ENCODE measurements at places on chromosomes 7 and 10. TPM values are rescaled to one million over a fixed set of nuclear protein-coding genes. Genes with fewer than 3 reads are reported as not detected.
A peak's percentile ranks its signal among the peaks of the same experiment; 100 is the strongest.

The GPR37 gene
- 9.8 TPM for total RNA-seq

The ERLIN1 gene
- 26.4 TPM for total RNA-seq

The PGAM2 gene
- 0.70 TPM for total RNA-seq

The HK1 gene
- 95.0 TPM for total RNA-seq

The WNT8B gene
- not detected for total RNA-seq

DNA sequence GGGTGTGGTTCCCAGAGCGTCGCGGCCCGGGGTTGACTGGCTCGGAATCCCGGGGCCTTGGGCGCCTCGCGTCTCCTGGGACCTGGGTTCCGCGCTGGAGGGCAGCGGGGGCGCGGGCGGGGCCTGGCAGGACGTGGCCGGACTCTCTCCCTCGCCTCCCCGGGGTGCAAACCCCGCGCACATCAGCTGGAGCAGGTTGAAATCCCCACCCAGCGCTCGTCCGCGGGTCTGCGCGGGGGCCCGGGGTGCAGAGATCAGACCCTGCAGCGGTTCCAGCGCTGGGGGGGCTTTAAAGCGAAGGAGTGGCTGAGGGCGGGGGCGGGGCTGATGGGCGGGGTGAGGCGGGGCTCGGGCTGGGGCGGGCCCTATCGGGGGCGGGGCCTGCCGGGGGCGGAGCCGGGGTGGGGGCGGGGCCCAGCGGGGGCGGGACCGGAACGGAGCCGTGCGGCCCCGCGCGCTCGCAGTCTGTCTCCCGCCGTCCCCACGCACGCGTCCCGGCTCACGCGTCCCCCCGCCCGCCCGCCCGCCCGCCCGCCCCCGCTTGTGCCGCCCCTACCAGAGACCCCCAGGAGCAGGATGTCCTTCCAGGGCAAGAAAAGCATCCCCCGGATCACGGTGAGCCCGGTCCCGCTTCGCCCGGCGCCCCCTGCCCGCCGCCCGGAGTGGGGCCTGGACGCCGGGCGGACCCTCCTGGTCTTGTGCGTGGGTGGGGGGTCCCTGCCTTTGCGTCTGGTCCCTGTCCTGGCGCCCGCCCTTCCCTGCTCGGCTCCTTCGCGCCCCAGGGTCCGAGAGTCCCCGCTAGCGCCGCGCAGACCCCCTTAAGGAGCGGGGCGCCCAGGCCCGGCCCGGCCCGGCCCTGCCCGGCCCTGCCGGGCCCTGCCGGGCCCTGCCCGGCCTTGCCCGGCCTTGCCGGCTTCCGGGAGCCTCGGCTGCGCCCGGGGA lies at the start of gene DPYSL4:
DPYSL4 (plus strand) TSS at position 461 of the 942 bp plus-strand sequence; CDS start at position 577, 116 bp downstream.
- no peak for DNase-seq

- no peak for DNase-seq
Observed at GRCh38 chr10:22367471-22367870, 22.2 kb downstream of the SPAG6 start.

DNA sequence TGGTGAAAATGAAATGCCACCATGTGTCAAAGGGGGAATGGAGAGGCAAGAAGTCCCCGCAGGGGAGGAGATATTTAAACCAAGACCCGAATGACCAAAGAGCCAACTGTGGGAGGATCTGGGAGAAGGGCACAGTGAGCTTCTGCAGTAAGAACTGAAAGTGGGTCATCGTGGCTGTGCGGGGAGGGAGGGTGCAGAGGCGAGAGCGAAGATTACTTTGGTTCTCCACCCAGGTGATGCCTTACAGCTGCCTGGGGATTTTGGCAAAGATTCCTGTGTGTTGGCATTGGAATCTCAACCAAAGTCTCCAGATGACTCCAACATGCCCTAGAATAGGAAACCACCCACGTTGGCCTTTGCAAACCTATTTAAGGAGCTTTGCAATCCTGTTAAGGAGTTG lies 44.2 kb upstream of the ADAM12 start:
- DNase-seq = no peak

DNA sequence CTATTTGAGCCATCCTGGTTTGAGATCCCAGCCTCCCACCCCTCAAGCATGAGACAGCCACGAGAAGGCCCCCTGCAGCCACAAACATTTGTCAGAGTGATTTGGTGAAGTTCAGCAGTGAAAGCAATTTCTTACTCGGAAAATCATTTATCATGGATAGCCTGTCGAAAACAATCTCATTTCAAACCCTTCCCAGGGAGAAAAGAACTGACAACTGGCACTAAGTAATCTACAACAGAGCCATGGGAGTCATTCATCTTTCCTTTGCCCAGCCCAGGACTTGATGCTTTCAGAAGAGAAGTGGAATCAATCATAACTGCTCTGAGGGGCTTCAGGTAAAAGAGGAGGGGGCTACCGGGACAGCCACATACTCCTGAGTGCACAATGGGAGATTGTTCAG lies 411.2 kb downstream of the KCNMA1 start:
- no peak for DNase-seq

DNA sequence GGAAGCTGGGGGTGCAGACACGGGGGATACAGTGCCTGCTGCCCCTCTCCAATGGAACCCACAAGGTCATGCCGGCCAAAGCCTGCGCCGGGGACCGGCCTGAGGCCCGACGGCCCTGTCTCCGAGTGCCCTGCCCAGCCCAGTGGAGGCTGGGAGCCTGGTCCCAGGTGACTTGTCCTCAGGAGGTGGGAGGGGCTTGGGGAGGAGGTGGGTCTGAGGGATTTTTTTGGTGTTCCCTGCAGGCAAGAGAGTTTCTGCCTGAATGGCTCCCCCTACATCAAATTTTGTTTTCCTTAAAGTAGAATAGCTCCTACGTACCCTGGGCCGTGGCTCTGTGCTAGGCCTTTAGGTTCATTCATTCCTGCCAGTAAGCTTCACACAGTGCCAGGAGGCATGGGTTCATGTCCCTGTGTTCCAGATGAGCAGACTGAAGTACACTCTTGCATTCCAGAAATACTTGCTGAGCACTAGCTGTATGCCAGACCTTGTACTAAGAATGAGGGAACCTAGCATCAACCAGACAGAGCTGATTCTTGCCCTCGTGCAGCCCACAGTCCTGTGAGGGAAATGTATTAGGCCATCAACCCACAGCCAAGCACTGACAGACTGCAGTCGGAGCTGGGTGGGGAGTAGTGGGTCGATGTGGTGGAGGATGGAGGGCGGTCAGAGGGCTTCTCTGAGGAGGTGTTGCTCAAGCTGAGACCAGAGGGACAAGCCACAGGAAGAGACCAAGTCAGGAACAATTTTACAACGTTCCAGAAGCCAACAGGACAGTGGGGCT lies 31.1 kb downstream of the TBATA start:
- DNase-seq = peak; percentile 69

DNA sequence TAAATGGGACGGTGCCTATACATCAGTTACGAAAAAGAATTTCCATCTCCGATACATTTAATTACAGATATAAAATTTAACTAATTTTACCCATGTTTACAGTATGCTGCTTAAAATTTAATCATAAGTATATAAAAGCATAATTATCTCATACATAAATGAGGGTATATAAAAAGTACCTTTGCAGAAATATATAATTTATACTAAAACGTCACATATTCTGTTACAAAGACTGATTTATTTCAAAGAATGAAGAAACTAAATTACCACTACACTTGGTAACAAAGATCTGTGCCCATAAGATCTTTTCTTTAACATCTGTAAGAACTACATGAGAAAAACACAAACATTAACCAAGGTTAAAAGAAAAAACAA lies 2.8 kb downstream of the DOCK4 start:
- DNase-seq = no peak

DNA sequence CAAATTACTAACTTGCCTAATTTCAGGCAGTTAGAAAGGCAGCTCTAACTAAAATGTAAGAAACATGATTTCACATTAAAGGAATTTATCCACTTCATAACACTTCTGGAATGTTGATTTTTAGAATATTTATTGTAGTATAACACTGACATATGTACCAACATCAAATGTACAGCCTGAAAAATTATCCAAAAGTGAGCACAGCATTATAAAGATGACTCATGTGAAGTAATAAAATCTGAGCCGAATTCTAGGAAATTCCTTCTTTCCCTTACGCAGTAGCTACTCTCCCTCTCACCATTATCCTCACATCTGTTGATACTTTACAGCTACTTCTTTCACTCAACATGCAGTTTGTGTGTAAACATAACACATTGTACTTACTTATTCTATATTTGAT lies 610.6 kb downstream of the ZWINT start:
- no peak for DNase-seq

DNA sequence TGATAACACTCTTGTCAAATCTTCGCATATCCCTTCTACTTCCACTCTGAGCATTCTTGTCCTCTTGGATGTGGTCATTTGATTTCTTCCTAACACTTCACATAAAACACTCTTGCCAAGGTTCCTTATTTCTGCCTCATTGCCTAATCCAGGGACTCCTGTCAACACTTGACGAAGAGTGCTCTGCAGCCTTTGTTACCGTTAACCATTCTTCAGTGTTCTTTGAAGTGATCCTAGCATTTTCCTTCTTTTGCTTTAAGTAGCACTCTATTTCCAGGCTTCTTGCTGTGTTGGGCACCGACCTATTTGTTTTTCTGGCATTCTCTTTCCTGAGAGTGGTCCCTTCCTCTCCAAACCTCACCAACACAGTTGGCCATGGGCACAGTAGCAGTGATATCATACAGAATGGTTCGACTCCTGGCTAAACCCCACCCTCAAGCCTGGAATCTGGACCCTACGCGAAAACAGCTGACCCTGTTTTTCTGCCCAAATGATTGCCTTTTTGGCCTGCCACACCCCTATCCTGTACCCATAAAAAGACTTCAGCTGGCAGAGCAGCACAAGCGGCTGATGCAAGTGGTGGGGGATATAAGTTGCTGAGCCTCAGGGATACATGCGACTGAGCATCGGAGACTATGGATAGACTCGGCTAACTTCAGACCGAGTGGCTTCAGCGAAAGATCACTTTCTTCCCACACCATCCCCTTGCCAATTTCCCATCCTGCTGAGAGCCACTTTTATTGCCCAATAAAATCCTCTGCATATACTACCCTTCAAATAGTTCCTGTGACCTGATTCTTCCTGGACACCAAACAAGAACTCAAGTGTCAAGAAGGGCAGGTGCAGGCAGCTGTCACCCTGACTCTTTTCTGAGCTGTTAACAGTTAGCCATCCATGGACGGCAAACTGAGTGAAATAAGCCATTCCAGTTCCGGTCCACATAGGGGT lies 820.6 kb downstream of the CCSER2 start:
- no peak for DNase-seq

DNA sequence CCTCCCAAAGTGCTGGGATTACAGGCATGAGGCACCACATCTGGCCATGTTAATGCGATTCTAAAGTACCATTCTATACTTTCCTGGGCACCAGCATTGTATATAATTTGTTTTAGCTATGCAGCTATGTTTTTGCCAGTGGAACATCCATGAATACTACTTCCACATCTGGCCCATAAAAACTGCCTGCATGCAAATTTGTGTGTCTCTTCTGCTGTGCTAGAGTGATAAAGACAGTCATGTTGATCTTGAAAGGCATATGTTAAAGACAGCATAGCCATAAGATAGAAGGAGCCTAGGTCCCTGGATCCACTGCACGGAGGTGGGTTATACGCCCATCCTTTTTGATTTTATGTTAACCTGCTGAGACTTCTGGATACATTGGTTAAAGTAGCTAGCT lies 52.3 kb downstream of the HACD1 start:
- DNase-seq = no peak

- DNase-seq = peak; percentile 25
Observed at GRCh38 chr7:132536654-132537395, 39.4 kb downstream of the PLXNA4 start.

- DNase-seq = peak; percentile 41
Observed at GRCh38 chr10:84822931-84823630, 494.7 kb downstream of the CCSER2 start.

- DNase-seq = no peak
Observed at GRCh38 chr10:128217136-128217535, 90.9 kb upstream of the MKI67 start.

- DNase-seq = no peak
Observed at GRCh38 chr10:100969187-100970075, at the start of gene SEMA4G. Gene SEMA4G (plus strand): TSS chr10:100969504. CDS start chr10:100972913, 3,409 bp downstream.

DNA sequence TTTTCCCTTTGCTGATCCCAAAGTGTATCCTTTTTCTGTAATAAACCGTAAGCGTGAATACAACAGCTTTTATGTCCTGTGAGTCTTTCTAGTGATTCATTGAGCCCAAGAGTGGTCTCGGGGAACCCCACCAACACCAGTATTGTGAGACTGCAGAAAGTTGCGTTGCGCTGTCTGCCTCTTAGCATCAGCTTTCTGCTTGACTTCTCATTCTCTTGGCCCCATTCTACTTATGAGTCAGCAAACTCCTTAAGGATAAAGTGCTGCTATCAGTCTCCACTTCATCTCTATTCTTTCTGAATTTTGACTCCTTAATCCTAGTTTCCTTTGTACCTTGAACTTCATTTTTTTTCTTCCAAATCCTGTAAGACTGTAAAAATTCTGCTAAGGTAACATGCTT lies 184.3 kb upstream of the MBL2 start:
- DNase-seq = peak; percentile 8

GRCh38 chr7:23715099-23715498 lies 5.1 kb downstream of the STK31 start:
- no peak for DNase-seq

GRCh38 chr7:92708111-92709042 lies 118.2 kb upstream of the FAM133B start:
- no peak for DNase-seq

DNA sequence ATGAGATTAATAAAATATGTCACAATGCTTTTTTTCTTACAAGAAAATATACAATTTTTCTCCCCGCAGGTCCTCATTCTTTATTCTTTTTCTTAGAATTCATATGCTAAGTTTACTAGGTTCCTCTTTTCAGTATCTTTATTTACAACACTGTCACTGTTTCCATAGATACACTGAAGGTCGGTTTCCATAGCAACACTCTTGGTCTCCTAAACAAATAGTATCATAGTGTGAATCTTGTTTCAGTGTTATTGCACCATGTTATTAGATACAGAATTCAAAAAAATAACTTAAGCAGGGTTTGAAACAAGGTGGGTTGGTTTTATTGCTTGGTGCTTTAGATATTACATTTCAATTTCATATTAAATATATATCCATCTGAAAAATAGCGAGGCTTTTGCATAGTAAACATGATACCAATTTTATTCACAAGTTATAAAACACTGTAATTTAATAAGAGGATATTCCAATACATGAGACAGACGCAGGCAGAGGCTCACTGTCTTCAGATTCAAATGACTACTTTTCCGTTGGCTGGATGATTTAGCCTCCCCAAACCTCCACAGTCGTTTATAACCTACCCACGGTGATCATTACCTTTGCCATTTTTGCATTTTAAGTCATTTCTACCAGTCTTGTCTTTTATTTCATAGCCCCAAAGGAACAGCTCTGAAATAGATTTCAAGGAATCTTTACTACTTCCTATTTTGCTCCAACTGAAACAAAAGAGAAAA lies 88.9 kb upstream of the KLF6 start:
- DNase-seq = peak; percentile 59

DNA sequence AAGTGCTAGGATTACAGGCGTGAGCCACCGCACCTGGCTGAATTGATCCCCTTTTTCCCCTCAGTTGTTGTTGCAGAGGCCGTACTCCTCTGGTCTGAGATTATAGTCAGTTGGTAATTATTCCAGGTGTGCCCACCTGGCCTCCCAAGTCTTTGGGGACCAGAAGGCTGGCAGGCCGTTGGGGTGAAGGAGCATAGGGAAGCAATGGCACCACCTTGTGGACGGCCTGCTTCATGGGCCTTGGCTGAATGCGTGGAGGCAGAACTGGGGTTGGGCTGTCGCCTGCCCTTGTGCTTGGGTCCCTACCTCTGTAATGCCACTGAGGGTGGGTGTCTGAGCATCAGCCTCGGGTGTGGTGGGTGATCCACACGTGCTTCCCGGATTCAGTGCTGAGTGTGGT lies 125.7 kb downstream of the RGS10 start:
- no peak for DNase-seq

GRCh38 chr10:122021828-122022227 lies 32.9 kb downstream of the TACC2 start:
- no peak for DNase-seq

All from astrocyte (in vitro differentiated cells and primary cell).